ENCODE measurements at places on chromosomes 1 and 21.
A peak's percentile ranks its signal among the peaks of the same experiment; 100 is the strongest.

GRCh38 chr1:202122639-202123335 lies at the start of gene GPR37L1:
Gene GPR37L1 (plus strand): TSS chr1:202122917. CDS start chr1:202122964, 47 bp downstream.
- no peak for DNase-seq

- DNase-seq = no peak
Measured at GRCh38 chr1:57300186-57300585, 123.7 kb downstream of the DAB1 start.

DNA sequence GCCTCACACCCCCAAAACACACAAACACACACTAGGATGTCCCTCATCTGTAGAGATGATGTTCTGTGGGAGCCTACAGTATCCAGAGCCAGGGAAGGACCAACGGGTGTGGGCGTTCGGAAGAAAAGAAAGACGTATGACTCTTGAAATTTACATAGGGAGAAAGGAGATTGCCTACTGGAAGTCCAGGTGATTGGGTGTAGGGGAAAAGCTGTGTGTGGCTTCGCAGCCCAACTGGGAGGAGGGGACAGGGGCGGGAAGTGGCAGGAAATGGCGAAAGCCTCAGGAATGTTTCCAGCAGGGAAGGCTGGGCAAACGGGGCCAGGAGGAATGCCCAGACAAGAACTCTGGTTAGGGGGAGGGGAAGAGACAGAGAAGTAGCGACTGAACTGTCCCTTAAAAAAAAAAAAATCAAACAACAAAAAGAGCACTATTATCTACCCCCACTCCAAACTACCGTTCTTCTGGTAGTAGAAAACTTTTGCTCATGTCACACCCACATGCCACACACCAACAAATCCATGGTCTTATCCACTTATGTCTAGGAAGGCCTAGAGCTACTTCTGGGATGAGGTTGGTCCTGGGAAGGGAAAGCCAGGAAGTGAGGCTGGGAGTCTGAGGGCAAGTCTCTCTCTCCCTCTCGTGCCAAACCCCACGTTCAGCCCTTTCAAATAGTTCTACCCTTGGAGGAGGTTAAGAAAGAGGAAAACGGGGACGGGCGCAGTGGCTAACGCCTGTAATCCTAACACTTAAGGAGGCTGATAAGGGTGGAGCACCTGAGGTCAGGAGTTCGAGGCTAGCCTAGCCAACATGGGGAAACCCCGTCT lies 1.8 kb upstream of the CKS1B start:
- DNase-seq = peak; percentile 86

DNA sequence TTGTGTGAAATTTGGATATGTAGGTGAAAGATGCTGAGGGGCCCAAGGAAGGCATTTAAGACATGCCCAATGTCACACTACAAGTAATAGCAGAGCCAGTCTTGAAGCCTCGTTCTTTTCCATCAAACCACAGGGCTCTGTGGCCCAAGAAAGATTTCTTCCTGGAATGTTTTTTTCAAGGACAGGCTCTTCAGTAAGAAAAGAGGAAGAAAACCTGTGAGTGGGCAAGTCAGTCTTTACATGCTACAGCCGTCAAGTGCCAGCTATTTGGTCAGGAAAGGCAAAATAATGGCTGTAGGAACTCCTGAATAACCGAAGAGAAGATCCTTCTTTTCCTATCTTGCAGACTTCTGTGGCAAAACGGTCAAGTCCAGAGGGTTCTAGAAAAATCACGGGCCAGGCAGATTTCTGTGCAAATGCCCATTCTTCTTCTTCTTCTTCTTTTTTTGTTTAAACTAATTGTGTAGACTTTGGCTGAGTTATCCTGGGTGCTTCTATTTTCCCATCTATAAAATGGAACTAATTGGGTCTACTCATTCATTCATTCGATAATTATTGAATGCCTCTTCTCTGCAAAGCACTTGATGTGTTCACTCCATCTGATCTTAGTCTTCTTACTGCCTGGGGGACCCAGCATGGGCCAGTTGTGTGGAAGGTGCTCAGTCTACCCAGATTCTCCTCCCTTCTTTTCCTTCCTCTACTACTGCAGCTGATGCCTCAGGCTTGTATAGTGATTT lies 1.9 kb upstream of the ID3 start:
- no peak for DNase-seq

DNA sequence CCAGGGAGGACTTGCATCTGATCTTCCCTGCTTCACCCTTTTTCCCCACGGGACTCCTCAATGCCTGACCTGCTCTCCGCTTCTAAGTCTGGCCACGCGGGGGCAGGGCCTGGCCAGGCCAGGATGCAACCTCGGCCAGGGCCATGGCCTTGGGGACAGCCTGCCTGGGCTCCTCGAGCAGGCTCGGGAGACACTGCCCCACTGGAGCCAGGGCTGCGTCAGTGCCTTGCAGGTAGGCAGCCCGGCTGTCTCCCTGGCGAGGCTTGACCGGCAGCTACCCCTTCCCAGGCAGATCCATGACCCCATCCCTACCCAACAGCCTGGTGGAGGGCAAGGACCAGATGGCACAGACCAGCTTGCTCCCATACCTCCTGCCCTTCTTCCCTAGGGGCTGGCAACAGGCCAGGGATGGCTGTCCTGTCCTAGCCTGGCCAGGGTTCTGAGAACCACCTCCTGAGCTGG lies 2.7 kb upstream of the PRDM16 start:
- DNase-seq = no peak

DNA sequence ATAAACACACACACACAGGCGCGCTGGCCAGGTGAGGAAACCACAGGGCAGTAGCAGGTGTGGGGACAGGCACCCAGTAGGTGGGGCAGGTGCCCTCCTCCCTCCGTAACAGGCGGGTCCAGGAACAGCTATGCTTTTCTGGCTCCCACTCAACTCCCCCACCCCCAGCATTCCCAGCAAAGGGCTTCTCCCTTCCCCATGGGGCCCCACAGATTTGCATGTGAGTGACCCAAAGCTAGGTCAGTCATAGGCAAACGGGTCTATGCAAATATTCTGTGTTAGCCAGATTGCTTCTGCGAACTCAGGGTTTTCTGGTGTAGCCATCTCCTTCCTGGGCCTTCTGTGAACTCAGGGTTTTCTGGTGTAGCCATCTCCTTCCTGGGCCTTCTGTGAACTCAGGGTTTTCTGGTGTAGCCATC lies 114.2 kb downstream of the SIK1 start:
- no peak for DNase-seq

DNA sequence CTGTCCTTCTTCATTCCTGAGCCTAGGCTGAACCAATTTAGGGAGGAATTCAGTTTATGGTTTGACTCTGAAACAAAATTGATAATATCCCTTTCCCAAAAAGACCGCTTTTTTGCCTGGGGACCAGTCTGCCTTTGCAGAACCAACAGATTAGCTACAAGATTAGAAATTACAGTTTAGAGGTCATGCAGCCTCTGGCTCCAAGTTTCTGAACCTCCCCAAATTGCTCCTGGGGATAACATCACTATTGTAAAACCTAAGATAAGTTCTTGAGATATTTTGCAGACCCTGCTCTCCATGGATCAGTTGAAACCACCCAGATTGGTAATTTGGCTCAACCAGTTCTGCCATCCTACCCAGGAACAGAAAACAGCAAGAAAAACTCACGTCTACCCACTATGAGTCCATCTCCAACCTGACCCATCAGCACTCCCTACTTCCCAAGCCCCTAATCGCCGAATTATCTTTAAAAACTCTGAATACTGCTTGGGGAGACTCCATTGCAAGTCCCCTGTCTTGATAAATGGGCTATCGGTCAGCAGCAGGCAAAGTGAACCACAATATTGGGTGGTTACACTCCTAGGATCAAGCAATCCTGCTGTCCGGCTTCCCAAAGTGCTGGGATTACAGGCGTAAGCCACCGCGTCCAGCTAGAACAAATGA lies 605 bp upstream of the RABGGTB start:
- no peak for DNase-seq

GRCh38 chr1:207825719-207826556 lies 74.1 kb downstream of the CD46 start:
- DNase-seq = no peak

- no peak for DNase-seq
Measured at GRCh38 chr1:145959957-145960467, 2.2 kb upstream of the LIX1L start.

DNA sequence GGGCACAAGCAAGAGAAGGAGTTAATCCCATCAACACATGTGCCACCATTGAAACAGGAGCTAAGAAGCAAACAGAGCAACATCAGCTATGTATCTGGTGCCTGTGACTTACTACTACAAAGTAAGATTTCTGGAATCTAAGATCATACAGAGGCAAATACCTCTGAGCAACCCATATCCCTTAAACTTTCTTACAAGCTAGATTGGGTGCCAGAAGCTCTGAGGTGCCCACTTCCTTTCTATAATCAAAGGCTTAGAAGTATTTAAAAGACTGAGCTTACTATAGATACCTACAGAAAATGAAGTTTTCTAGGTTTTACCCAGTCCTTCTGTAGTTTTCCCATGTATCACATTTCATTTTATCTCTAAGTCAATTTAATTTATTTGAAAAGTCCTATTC lies 44.4 kb upstream of the ADAM30 start:
- DNase-seq = no peak

DNA sequence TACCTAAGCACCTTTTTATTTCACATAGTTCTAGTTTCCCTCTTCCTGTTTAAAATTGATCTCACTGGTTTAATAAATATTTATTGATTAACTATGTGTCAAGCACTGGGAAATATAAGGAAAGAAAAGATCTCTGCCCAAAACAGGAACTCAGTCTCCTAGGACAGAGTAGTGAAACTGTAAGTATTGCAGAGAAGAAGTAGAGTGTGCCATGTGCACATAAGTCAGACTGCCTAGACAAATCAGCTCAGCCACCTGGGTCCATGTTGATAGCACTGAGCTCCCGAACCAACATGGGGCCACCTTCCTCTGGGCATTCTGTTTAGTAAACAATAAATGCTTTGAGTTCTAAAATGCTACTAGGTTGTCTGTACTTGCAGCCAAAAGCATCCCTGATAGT lies 9.8 kb upstream of the SSX2IP start:
- DNase-seq = no peak

DNA sequence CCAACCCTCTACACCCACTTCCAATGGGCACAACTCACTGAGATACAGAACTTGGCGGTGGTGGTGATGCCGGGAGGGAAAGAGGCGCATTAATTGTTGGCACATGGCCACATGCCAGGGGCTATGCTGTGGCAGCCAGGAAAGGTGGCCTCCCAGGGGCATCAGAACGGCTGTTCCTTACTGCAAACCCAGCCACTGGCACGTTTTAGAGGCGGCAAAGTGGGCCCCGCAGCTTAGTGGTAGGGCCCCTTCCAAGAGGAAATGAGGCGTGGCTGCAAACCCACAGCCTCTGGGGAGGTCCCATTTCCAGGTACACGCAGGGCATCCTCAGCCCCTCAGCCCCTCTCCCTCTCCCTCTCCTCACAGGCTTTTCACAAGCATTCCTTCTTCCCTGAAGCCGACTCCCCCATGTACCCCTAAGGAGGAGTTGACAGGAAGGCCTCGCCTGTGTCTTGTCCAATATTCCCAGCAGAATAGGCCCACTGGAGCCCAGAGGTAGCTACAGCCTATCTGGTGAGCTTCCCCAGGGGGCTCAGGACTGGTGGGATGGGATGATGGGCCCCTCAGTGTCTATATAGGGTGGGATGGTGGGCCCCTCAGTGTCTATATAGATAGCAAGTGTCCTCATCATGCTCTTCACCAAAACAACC lies 166.2 kb downstream of the CLIC6 start:
- DNase-seq = no peak

DNA sequence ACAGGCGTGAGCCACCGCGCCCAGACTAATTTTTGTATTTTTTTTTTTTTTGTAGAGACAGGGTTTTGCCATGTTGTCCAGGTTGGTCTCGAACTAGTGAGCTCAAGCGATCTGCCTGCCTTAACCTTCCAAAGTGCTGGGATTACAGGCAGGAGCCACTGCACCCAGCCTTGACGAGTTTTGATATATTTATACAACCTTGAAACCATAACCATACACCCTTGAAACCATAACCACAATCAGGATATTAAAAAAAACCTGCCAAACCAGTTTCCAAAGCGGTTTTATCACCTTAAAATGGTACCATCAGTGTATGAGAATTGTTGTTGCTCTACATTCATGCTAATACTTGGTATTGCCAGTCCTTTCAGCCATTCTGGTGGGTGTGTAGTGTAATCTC lies 3.7 kb upstream of the PHACTR4 start:
- no peak for DNase-seq

GRCh38 chr1:5649795-5650194 lies 342.4 kb downstream of the NPHP4 start:
- no peak for DNase-seq

DNA sequence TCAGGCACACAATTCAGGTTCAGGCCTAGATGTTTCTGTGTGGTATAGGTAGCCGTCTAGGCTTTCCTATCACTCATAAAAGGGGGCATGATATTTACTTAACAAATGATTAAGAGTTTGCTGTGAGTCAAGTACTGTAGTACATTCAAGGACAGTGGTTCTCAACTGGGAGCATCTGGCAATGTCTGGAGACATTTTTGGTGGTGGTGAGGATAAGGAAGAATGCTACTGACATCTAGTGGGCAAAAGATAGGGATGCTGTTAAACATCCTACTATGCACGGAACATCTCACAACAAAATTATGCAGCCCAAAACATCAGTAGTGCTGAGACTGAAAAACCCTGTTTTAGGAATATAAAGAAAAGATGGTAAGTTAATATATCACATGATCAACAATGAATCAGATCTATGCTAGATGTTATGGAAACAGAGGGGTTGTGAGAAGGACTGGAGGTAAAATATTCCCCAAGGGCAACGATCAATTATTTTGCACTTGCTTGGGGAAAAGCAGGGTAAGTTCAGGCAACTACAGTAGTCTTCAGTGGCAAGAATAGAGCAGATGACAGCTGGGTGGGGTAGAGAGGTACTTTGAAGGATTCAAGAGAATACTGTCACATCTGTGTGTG lies 4.9 kb downstream of the DNTTIP2 start:
- DNase-seq = no peak

GRCh38 chr1:228488125-228488817 lies 1.1 kb downstream of the RNF187 start:
- DNase-seq = no peak

- no peak for DNase-seq
Measured at GRCh38 chr1:195185321-195185720, 1422.9 kb downstream of the KCNT2 start.

GRCh38 chr1:245810789-245811337 lies 656.1 kb downstream of the KIF26B start:
- DNase-seq = no peak

DNA sequence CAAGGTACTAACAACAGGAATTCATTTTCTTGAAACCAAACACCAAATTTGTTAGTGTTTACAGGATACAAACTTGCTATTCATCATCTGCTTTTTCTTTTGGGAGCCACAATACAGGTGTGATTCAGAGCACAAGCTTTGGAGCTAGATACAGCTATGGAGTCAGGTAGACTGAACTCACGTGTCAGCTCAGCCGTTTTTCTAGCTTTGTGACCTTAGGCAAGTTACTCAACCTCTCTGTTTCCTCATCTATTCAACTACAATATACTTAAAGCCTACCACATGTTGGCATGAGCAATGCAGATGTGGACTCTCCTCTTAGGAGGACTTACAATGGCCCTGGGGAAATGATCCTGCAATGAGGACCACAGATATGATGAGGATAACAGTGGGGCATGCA lies 6.3 kb downstream of the HTR1D start:
- no peak for DNase-seq

DNA sequence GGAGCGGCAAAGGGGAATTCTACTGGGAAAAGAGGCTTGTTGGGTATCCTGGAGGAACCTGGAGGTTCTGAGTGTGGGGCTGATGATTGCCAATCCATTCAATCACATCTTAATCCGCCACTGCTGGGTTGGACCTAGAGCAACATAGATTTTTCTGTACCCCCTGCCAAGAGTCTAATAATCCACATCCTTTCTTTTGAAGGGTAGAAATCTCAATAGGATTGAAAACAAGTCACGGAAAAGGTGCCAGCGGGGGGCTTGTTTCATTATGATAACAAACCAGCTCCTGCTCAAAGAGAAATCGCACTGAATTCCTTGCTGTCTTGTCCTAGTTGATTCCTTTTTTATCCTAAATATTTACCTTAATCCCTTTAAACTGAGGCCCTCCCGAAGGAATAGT lies 528.5 kb downstream of the ADGRL2 start:
- DNase-seq = no peak

Measured in AG04450 (cell line).